ENCODE measurements at places on chromosomes 7 and 10. TPM values are rescaled to one million over a fixed set of nuclear protein-coding genes. Genes with fewer than 3 reads are reported as not detected.

The OR2A1 gene
- not detected for total RNA-seq

The SPAG6 gene
- 8.4 TPM for total RNA-seq

The CUX1 gene
- 126 TPM for total RNA-seq

The FEZF1 gene
- not detected for total RNA-seq

The RSPH10B gene
- 0.79 TPM for total RNA-seq

The STOX1 gene
- total RNA-seq: 1.5 TPM

The MGAM2 gene
- total RNA-seq: 0.13 TPM

The ZNF503 gene
- total RNA-seq: 34.7 TPM

The PLEKHS1 gene
- total RNA-seq: 0.41 TPM

The SPDYE2 gene
- total RNA-seq: 0.50 TPM

The NEUROD6 gene
- not detected for total RNA-seq

The PRSS58 gene
- total RNA-seq: not detected

The CEP55 gene
- 0.88 TPM for total RNA-seq

The XRCC2 gene
- total RNA-seq: 0.44 TPM

The DGKB gene
- 1.5 TPM for total RNA-seq

The COL1A2 gene
- 149 TPM for total RNA-seq

The CAMK2B gene
- total RNA-seq: 1.1 TPM

The OR13A1 gene
- total RNA-seq: not detected

The WDR86 gene
- total RNA-seq: 5.9 TPM

The TMEM196 gene
- total RNA-seq: 0.06 TPM

The VKORC1L1 gene
- total RNA-seq: 18.0 TPM

The IDI2 gene
- total RNA-seq: not detected

The NKX1-2 gene
- total RNA-seq: not detected

The PARP12 gene
- 40.2 TPM for total RNA-seq

The ARHGEF5 gene
- total RNA-seq: 43.5 TPM

The PIK3CG gene
- 8.6 TPM for total RNA-seq

The RNF133 gene
- total RNA-seq: 1.3 TPM

The FAM221A gene
- 8.6 TPM for total RNA-seq

The SP8 gene
- not detected for total RNA-seq

The WNT2 gene
- total RNA-seq: 0.57 TPM

The CFAP69 gene
- total RNA-seq: 13.2 TPM

The SEC31B gene
- total RNA-seq: 10.6 TPM

The CTAGE8 gene
- 4.3 TPM for total RNA-seq

The FANK1 gene
- total RNA-seq: 13.4 TPM

The VAX1 gene
- total RNA-seq: not detected

The TLX1 gene
- not detected for total RNA-seq
